ENCODE measurements at places on chromosomes 4 and X.
A peak's percentile ranks its signal among the peaks of the same experiment; 100 is the strongest.

- H3K27me3 ChIP-seq: no peaks in the 10 kb centered on the region
- no peaks in the 10 kb centered on the region for H3K36me3 ChIP-seq
- no peak for DNase-seq
- H3K4me3 ChIP-seq: no peak overlapping the region
- no peaks in the 10 kb centered on the region for H3K4me1 ChIP-seq
- no peak overlapping the region for H3K27ac ChIP-seq
Measured at GRCh38 chr4:87911252-87911774, 64.2 kb upstream of the SPP1 start.

DNA sequence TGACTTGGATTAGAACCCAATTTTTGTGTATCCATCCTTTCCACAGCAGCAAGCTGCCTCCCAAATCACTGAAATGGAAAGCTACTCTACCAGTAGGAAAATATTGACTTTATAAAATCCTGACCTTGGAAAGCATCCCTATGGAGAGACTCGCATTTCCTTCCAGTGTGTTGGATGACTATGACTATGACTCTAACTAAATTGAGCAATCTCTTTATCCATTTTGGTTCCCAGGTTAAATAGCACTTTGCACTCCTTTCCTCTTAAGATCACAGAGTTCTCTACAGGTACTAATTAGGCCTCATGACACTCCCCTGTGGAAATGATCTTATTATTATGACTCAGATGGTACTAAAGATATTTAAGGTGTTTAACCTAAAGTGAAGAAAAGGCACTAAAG is 431.8 kb downstream of the PPARGC1A start:
- H3K4me1 ChIP-seq: no peaks in the 10 kb centered on the region
- DNase-seq: no peak
- H3K4me3 ChIP-seq: no peak overlapping the region
- no peaks in the 10 kb centered on the region for H3K27me3 ChIP-seq

DNA sequence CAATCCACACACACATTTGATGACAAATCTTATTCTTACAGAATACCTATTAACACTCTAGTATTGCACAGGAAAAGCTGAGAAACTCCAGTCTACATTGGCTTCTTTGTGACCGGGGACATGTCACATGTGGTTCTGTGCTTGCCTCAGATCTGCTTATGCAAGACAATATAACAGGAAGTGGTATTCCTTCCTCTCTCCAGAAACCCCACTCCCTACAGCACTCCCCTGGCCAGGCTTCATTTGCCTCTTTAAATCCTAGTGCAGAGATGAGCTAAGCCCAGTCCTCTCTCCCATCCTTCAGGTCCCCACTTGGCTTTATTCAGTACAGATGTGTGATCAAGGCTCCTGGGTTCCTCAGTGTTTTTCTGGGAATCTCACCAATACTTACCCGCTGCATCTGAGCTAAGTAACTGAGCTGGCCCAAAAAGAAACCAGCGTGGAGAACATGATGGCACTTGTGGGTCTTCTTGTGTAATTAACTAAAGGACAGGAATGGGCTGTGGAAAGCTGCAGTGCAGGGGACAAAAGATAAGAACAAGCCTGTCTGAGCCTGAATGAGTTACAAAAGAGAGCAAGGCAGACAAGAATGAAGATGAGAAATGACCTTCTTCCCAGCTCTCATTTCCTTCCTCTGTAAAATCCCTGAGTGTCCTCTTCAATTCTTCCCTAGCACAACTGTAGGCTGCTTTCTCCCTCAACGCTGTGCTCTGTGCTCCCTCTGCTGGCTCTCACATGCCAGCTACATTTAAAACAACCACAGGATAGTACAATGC is 105.6 kb downstream of the HNRNPD start:
- H3K4me1 ChIP-seq: no peaks in the 10 kb centered on the region
- no peaks in the 10 kb centered on the region for H3K27me3 ChIP-seq
- H3K27ac ChIP-seq: peak overlapping the region; percentile 36
- no peak for DNase-seq

DNA sequence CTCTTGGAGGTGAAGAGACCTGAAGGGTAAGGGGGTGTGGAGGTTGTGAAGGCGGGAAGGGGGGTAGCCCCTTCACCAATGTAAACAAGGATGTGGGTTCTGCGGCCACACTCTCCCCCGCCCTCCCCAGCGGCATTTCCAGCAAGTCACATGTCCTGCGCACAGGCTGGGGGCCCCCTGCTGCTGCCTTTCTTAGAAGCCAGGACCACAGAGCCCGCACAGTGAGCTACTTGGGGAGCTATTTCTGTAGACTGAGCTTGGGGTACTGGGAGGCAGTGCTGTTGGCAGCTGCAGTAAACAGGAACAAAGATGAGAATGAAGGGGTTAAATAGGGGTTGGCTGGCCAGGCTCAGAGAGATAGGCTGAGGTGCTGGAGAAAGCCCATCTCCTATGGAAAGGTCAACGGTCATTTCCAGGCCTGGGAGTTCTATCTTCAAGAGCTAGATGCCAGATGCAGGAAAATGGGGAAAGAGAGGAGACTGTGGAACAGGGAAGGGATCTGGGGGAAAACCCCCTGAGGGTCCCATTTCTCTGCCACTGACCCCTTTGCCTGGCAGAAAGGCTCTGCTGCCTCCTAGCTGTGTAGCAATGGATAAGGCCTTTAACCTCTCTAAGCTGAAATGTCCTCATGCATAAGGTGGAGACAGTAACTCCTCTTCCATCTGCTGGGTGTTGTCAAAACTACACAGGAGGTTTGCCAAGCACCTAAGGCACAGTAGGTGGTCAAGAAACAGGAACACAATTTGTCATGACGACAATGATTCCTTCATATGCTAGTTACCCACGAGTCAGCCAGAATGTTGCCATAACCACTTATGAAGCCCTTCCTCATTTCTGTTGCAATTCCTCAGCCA is 18.5 kb upstream of the PIM2 start:
- H3K36me3 ChIP-seq: peaks cover 20% of the 10 kb centered on the region
- no peaks in the 10 kb centered on the region for H3K27me3 ChIP-seq
- peak; percentile 68 for DNase-seq
- H3K4me3 ChIP-seq: peak overlapping the region; percentile 32

GRCh38 chrX:120769576-120770341 is 105.9 kb downstream of the CT47B1 start:
- H3K4me3 ChIP-seq: no peak overlapping the region
- H3K27me3 ChIP-seq: no peaks in the 10 kb centered on the region
- H3K4me1 ChIP-seq: no peaks in the 10 kb centered on the region
- DNase-seq: peak; percentile 74
- H3K36me3 ChIP-seq: no peaks in the 10 kb centered on the region

GRCh38 chr4:101669138-101669831 is 121.2 kb upstream of the BANK1 start:
- H3K4me1 ChIP-seq: no peaks in the 10 kb centered on the region
- H3K27ac ChIP-seq: no peak overlapping the region
- DNase-seq: no peak
- no peaks in the 10 kb centered on the region for H3K27me3 ChIP-seq

DNA sequence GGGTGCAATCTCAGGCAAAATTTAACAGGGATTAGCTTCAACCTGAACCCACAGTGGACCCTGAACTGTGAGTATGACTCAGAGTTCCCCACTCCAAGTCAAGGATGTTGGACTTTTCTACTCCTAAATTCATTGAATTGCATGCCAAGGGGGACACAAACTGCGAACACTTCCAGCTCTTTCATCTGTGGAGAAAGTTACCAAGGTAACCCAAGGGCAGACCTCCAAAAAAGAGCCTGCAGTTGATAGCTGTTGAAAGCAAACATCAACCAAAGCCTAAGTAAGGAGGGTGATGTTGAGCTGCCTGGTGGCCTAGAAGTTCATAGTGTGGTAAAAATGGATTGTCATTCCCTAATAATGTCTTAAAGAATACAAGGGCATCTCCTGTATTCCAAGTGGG is 1242.9 kb downstream of the C4orf33 start:
- no peaks in the 10 kb centered on the region for H3K4me1 ChIP-seq
- no peak for DNase-seq
- no peaks in the 10 kb centered on the region for H3K36me3 ChIP-seq
- no peak overlapping the region for H3K27ac ChIP-seq
- no peaks in the 10 kb centered on the region for H3K27me3 ChIP-seq

- no peak overlapping the region for H3K27ac ChIP-seq
- no peak for DNase-seq
- H3K4me1 ChIP-seq: no peaks in the 10 kb centered on the region
- no peaks in the 10 kb centered on the region for H3K36me3 ChIP-seq
- no peaks in the 10 kb centered on the region for H3K27me3 ChIP-seq
- H3K4me3 ChIP-seq: no peak overlapping the region
Measured at GRCh38 chr4:26235500-26235899, 85.3 kb upstream of the RBPJ start.

- no peak overlapping the region for H3K27ac ChIP-seq
- H3K4me1 ChIP-seq: no peaks in the 10 kb centered on the region
Measured at GRCh38 chr4:43163101-43163792, 270.7 kb downstream of the GRXCR1 start.

- H3K36me3 ChIP-seq: no peaks in the 10 kb centered on the region
- DNase-seq: no peak
- no peaks in the 10 kb centered on the region for H3K27me3 ChIP-seq
- no peak overlapping the region for H3K27ac ChIP-seq
- H3K4me3 ChIP-seq: no peak overlapping the region
Measured at GRCh38 chr4:114791976-114792375, 193.4 kb downstream of the UGT8 start.

GRCh38 chr4:20984576-20984836 is 284.2 kb downstream of the PACRGL start:
- H3K36me3 ChIP-seq: no peaks in the 10 kb centered on the region
- no peak for DNase-seq
- no peaks in the 10 kb centered on the region for H3K27me3 ChIP-seq
- no peak overlapping the region for H3K4me3 ChIP-seq

DNA sequence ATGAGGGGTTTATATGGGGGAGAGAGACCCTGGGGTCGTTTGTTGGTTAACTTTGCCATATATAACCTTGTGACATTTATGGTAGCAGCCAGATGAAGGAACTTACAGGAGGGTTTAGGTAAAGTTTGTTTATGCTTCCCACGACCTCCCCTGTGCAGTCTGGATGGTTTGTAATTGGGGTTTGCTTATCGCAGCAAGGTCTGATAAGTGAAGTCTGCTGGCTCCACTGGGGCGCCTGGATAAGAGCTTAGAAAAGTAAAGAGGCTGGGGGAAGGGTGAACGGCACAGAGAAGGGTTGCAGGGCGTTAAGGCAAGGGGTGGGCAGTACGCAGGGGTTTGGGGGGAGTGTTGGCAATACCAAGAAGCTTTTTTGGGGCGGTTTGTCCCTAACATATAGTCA is 98.7 kb downstream of the KDM6A start:
- no peak overlapping the region for H3K4me3 ChIP-seq
- no peak overlapping the region for H3K27ac ChIP-seq
- no peak for DNase-seq
- no peaks in the 10 kb centered on the region for H3K4me1 ChIP-seq
- H3K27me3 ChIP-seq: no peaks in the 10 kb centered on the region
- peaks cover 6% of the 10 kb centered on the region for H3K36me3 ChIP-seq

DNA sequence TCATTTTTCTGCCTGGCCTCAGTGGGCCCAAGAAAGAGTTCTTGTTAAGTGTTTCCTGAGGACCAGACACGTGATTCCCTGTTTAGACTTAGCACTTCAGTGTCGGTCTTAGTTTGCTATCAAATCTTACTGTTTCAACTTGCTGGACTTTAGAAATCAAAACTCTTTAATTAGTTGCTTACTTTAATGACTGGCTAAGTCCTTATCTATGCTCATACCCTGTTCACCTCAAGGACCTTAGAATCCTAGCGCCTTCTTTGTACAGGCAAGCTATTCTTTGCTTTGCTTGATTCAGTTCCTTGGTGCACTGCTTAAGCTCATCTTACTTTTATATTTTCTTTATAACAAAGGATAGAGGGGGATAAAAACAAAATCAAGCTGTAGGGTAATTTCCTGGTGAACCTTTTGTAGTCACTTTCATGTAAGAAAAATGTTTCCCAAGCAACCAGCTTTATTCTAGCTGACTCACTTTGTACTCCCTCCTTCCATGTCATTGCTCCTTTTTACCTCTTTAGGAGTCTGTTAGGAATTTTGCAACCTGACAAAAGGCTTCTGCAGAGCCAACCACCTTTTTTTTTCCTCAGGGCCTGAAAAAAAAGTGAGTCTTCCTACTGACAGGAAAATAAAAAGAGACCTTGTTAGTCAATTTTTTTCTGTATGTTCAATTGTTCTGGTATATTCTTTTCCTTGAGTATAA is 14.7 kb downstream of the WDR44 start:
- H3K4me3 ChIP-seq: no peak overlapping the region
- no peak for DNase-seq

DNA sequence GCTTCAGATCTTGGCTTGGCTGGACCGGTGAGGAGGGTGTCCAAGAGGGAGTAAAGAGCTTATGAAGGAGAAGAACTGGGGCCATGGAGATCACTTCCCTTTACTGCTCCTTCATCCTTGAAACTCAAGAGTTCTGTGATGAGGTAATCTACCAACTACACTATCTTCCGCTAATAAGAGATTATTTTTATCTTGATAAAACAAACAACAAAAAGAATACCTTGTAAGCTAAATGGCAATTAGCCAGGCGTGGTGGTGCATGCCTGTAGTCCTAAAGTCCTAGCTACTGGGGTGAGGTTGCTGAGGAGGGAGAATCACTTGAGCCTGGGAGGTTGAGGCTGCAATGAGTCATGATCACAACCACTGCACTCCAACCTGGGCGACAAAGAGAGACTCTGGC is 47.4 kb downstream of the HAUS3 start:
- no peak for DNase-seq
- no peaks in the 10 kb centered on the region for H3K36me3 ChIP-seq
- H3K4me1 ChIP-seq: no peaks in the 10 kb centered on the region
- no peaks in the 10 kb centered on the region for H3K27me3 ChIP-seq
- H3K27ac ChIP-seq: no peak overlapping the region

GRCh38 chrX:45515262-45516215 is 314.9 kb upstream of the DIPK2B start:
- H3K4me1 ChIP-seq: no peaks in the 10 kb centered on the region
- H3K4me3 ChIP-seq: no peak overlapping the region
- H3K27ac ChIP-seq: no peak overlapping the region
- H3K27me3 ChIP-seq: no peaks in the 10 kb centered on the region
- peak; percentile 18 for DNase-seq

- no peaks in the 10 kb centered on the region for H3K4me1 ChIP-seq
- H3K4me3 ChIP-seq: peak within 1 kb of the TSS; percentile 72
- peak; percentile 36 for DNase-seq
- H3K27ac ChIP-seq: no peak within 1 kb of the TSS
- H3K27me3 ChIP-seq: peaks cover 18% of the 10 kb centered on the region
- no peaks in the 10 kb centered on the region for H3K36me3 ChIP-seq
Measured at GRCh38 chrX:100928660-100929613, at the start of gene XKRX. Gene XKRX, minus strand, starts transcription at chrX:100928917. Its CDS starts 613 bp downstream, at chrX:100928304.

- H3K36me3 ChIP-seq: no peaks in the 10 kb centered on the region
- H3K27ac ChIP-seq: no peak overlapping the region
- no peaks in the 10 kb centered on the region for H3K27me3 ChIP-seq
- no peaks in the 10 kb centered on the region for H3K4me1 ChIP-seq
- DNase-seq: no peak
- H3K4me3 ChIP-seq: no peak overlapping the region
Measured at GRCh38 chr4:94517492-94517891, 65.8 kb downstream of the PDLIM5 start.

Data from thymus (tissue), 14 donors.